ENCODE measurements at places on chromosomes 6 and 20.

DNA sequence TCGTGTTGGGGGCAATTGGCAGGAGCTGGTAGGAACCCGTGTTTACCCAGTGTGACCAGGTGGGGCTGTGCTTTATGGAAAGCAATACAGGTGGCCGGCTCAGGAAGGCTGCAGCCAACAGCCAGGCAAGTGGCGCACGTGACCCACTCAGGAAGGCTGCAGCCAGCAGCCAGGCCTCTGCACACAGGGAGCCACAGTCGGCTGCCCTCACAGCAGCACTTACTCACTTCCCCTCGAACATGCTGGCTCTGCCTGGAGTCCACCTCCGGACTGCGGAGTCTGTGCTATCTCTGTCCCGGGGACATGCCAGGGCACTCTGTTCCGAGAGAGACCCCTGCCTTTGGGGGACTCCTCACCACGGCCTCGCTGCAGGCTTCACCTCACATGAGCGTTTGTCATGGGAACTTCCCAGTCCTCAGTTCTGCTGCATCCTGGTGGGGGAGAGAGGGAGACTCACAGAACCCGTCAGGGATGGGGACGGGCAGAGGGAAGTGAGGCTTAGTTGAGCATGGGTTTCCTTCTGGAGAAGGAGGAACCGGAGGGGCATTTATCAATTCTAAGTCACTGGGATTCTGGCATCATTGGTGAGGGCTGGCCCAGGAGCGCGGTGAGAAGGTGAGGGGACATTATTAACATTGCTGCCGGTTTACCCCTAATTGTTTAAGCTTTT is 76.8 kb downstream of the TTLL2 start:
- DNase-seq = no peak

DNA sequence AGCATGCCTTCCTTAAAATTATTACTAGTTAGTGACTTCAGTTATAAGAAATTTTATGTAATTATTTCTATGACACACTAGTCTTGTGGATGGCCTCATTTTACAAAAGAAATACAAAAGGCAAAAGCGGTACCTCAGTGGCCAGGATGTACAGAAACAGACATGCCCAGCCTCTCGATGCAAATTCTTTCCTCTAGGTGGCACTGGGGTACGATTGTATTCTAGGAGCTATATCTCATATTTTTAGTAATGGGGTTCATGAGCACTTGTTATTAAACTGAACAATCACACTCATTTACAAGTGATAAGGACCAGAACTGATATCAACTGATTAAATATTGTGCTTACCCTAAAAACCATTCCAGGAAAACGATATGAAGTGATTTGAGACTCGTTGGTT is 59.8 kb downstream of the SOD2 start:
- no peak for DNase-seq

GRCh38 chr6:131642987-131643611 is 6.0 kb downstream of the ENPP3 start:
- no peak for DNase-seq

DNA sequence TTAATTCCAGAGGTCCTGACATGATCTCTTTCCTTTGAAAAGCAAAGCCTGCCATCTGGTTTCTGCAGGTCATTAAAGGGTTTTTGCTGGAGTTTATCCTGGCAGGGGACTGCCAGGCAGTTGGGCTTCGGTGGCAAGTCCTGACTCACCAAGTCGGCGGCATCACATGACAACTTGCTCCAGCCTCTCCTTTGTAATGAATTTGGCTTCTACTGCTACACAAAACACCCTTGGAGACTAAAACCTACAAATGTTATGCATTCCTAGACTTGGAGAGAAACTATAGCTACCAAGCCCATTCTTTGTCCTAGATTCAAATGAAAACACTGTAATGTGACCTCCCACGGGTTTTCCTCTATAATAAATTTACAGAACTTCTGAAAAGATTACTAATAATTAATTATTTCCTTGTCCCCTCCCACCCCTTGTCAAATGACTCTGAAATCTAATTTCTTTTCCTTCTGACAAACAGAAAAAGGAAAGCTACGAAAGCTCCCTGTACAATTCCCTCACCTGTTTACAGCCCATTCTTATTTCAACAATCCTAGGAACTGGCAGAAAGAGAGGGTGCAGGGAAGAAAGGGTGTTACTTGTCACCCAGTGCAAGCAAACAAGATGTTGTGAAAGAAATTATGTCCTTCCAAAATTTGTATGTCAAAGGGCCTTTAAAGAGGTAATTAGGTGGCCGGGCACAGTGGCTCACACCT is 62.9 kb downstream of the QRSL1 start:
- no peak for DNase-seq

DNA sequence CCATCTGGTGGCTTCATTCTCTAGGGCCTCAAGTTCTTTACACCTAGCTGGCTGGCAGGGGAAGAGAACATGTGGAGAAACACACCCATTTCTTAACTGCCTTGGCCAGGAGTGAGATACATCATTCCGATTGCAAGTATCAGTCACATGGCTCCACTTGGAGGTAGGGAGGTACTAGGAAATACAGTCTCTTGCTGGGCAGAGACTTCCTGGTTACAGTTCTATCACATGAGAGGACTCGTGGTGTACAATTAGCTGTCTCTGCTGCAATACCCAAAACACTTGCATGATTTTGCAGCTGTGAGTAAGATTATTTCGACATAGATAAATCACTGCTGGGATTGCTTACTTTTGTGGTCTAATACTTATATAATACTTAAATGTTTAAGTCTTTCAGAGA is 51.1 kb downstream of the GTF2H5 start:
- DNase-seq = no peak

DNA sequence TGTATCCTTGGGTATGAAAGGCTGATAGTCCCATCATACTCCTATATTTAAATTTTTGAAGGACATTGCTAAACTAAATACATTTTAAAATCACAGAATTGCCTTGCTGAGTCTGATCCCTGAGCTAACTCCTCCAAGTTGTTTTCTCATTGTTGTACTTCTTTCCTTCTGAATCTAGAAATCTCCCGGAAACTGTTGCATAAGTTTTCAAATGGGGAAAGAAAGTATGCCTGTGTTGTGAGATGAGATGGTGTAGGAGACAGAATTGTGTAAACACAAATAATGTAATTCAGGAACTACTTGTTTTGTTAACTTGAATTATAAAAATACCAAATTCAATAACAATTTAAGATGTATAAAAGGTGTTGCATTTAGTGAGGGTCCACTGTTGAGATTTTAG is 7.3 kb downstream of the PNRC1 start:
- no peak for DNase-seq

GRCh38 chr6:103105686-103106085 is 1712.2 kb downstream of the GRIK2 start:
- DNase-seq = no peak

GRCh38 chr6:40817369-40817768 is 221.7 kb downstream of the UNC5CL start:
- DNase-seq = no peak

DNA sequence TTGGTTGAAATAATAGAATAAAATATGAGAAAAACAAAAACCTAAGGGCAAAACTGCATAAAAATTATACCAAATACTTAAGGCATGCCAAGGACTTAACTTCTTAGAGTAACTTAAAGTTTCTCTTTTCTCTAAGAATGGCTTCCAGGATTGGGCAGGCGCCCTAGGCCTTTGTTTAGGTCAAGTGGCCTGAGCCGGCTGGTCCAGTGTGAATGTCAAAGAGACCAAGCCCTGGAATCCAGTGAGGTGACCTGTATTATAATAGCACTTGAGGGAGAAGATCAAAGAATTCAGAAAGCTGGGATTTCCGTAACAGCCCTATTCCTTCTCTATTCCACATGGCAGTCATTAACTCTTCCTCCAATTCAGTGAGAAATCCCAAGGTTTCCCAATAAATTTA is 6.6 kb downstream of the METTL24 start:
- no peak for DNase-seq

- DNase-seq = peak; percentile 77
Measured at GRCh38 chr6:107712665-107713551, 111.2 kb downstream of the SCML4 start.

- no peak for DNase-seq
Measured at GRCh38 chr6:29603930-29604329, 19.0 kb downstream of the OR2H2 start.

DNA sequence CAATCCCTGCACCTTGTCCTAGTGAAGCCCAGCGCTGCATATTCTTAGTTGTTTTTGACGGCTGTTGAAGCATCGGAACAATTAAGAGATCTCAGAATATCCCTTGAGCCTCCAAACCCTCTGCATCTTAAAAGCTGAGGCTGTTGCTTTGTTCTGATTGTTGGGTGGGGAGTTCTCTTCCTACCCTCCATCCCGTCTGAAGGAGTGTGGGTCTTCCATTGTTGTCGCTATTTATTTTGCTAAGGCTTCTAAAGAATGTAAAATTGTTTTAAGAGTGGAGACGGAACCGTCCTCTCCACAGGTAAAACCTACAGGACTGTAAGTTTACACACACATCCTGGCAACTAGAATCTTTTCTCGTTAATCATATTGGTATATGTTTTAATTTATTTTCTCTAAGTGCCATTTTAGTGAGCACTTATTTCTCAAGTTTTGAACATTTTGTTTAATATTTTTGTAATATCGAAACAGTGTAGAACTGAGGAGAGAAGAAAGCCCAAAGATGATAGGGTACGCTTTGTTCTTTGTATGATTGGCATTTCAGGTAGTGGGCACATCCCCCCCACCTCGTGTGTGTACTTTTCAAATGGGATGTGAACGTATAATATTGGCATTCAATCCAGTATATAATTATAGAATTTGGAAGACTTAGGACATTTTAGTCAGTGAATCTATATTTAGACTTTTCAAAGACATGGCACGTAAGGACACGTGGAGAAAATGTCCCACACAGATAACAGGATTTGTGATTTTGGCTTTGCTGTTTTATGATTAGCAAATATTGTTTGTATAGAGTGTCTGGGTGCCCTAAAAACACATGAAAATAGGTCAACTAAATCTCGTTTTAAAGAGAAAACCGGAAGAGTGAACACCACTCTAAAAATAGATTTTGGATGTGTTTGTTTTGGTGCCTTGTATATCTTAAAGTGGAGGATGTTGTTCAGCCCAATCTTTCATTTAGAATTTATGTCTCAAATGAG is 1.3 kb downstream of the RNF146 start:
- no peak for DNase-seq

GRCh38 chr6:110181131-110182030 is 1.2 kb downstream of the CDC40 start:
- no peak for DNase-seq

DNA sequence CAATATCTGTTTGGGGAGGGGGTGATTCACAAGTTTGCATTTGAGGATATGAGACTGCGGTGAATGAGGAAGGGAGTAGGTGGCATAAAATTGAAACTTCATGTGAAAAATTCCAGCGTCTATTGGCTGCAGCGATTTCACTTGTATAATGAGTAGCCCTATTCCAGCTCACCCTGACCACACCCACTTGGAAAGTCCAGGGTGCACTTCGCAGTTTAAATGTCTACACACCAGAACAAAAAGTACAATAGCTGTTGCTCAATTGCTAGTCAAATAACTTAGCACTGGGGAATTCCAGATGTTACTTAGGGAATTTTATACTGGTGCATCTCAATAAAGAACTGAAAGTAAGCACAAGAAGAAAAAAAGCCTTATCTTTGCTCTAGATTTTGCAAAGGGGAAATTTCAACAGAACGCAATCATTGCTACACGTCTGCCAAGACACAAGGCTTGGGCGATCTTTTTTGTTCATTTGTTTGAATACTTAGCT is 6.3 kb downstream of the TNFAIP3 start:
- DNase-seq = peak; percentile 89

GRCh38 chr6:157879034-157879872 is 56.2 kb downstream of the SNX9 start:
- peak; percentile 47 for DNase-seq

DNA sequence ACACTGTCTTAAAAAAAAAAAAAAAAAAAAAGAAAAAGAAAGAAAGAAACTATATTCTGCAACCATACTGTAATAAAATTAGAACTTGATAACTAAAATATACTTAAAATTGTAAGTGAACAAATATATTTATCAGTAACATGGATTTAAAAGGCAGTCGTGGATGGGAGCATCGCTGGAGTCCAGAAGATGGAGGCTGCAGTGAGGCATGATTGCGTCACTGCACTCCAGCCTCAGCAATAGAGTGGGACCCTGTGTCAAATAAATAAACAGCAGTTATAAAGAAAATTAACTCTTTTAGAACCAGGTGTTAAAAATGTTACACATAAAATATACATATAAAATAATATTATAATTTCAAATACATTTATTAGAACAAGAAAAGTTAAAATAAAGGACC is 8.7 kb downstream of the PSMB9 start:
- DNase-seq = no peak

- no peak for DNase-seq
Measured at GRCh38 chr20:50609438-50609989, 81.8 kb downstream of the RIPOR3 start.
